ENCODE measurements at places on chromosomes 7 and 10. TPM values are rescaled to one million over a fixed set of nuclear protein-coding genes. Genes with fewer than 3 reads are reported as not detected.

- no peak for DNase-seq
Measured at GRCh38 chr10:114087655-114088054, 44.0 kb downstream of the ADRB1 start.

DNA sequence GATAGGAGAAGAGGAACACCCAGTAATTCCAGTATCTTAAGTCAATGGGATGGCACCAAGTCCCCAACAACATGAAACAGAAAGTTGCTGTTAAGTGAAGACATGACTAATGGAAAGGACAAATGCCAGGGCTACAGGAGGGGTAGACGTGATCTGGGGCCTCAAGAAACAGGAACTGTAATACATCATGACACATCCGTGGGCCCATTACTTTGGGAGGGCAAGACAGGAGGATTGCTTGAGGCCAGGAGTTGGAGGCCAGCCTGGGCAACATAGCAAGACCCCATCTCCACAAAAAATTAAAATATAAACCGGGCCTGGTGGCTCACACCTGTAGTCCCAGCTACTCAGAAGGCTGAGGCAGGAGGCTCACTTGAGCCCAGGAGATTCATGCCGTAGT lies 408.6 kb upstream of the PRKCQ start:
- no peak for DNase-seq

GRCh38 chr10:64271983-64272382 lies 750.8 kb downstream of the REEP3 start:
- DNase-seq, result no peak

GRCh38 chr7:72176875-72177274 lies 235.3 kb downstream of the CALN1 start:
- DNase-seq, result no peak

GRCh38 chr7:18540396-18540795 lies 44.8 kb downstream of the HDAC9 start:
- no peak for DNase-seq

GRCh38 chr10:104452977-104453376 lies 99.3 kb downstream of the CFAP58 start:
- no peak for DNase-seq

DNA sequence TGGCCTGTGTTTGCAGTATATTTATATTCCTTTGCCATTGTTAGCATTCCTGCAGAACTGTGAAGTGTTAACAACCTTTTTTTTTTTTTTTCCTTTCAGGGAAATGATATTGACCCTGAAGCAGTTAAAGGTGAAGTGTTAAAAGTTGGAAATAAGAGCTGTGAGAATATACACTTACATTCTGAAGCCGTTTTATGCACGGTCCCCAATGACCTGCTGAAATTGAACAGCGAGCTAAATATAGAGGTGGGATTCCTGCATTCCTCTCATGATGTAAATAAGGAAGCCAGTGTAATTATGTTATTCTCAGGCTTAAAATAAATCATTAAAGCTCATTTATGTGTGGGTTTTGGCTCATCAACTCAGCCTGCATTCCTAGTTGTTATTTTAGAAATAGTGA lies 92.8 kb upstream of the CAPZA2 start:
- DNase-seq, result no peak

GRCh38 chr10:26446258-26446657 lies 8.1 kb downstream of the APBB1IP start:
- DNase-seq, result no peak

DNA sequence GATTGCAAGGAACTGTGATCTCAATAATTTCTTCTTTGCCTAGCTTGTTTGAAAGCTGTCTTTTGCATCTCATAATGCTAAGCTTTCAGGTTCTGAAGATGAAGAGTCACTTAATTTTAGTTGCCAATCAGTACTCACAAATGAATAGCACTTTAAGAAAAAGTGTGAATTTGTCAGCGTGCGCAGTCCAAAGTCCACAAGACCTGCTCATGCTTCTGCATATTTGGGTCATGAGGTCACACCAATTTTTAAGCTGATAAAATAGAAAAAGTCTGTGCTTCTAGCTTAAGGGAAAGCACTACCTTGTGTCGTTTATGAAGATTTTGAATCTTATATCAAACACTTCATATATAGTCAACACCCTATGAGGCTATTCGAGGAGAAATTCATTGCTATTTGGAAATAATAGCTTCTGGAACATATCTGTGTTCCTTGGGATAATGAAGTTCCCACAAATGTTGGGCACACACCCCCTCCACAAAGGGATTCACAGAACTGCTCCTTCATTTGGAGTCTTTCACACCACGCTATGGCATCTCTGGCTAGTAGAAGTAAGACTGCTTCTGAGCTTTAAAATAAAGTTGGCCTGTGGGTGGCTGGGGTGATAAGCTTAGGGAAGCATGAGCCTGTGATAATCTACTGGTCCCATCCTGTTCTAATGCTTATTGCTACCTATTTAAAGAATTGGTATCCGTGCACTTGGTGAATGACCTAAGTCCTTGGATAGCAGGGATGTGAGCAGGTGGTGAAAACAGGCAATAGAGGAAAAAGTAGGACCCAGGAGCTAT lies 33.3 kb downstream of the A1CF start:
- DNase-seq, result no peak

GRCh38 chr10:125151553-125152449 lies 8.6 kb downstream of the CTBP2 start:
- DNase-seq, result no peak

DNA sequence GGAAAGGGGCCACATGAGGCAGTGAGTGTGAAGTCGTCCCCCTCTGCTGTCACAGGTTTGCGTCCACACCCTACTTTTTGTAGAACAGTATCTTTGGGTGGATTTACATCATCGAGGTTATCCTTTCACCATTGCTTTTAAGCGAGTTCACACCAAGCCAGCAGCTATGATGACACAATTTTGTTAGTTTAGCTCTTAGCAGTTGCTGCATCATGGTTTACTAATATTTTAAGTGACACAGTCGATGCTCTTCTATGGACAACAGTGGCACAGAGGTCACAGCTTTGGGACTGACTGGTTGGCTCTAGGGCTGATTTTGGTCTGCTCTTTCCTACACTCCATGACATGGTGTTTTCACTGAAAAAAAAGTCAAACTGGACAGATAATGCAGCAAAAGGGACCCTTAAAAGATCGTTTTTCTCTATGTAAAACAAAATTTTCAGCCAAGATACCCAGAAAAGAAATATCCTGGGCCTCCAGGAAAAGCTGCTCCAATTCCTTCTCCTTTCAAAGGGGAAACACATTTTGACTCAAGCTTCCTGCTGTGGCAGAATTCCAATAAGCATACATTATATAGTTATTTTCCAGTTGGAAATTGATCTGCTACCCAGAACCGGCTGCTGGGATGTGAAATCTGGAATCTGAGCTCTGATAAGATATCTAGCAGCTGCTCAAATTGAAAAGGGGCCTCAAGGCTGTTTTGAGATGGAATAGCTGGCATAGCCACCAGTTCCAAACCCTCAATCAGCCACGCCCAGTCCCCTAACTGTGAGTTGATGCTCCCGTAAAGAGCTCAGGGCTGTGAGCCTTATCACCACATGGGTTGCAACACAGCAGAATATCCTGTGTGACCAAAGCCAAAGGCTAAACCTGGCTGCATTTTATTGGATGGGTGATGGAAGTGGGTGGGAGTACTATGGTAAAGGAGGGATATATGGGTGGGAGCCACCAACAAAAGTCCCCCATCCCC lies 114.2 kb downstream of the SMURF1 start:
- no peak for DNase-seq

DNA sequence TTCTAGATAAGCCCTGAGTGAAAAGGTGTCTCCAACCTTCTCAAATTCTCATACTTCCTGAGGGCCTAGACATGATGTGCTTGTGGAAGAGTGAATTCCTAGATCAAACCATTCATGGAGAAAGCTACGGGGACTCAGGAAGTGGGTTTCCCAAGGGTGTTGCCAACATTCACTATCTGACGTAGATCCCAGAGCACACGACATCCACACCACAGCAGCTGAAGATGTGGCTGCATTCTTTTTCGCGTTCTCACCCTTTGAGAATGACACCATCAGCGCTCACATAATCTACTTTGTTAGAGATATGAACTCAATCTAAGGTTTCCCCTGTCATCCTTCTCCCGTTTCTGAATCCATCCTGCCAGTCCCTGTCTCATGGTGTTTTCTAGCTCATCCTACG lies 290.8 kb downstream of the DNAJB6 start:
- no peak for DNase-seq

GRCh38 chr7:96596120-96596826 lies 113.4 kb downstream of the SEM1 start:
- DNase-seq, result peak; percentile 15

DNA sequence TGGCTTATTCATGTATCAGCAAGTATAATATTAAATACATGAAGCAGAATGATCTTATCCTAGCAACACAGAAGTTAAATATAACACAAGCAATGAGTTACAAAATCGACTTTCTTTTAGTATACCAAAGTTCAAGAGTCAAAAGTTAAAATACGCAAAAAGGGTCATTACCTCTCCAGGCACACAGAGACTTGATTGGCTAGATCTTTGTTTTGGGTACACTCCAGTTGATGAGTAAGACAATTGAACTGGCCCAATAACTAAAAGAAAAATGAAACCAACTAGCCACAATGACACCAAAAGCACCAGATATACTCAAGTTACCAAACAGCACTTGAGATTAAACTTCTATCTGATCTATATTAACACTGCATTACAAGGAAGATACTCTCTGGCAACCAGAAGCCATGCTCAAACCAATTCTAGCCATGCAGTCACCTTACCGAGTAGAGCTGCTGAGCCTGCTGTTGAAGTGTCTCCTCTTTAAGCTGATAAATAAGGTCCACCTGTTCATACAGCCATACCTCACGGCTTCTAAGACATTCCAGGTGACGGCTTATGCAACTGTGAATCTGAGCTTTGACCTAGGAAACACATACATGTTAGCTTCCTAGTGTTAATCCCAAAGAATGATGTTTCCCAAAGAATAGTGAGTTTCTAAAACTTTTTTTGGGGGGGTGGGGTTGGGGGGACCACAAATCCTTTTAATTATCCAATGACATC lies 15.6 kb downstream of the NCOA4 start:
- no peak for DNase-seq

GRCh38 chr10:94363251-94363565 lies 469 bp upstream of the NOC3L start:
- DNase-seq, result no peak

- DNase-seq, result no peak
Measured at GRCh38 chr7:42869131-42870020, 42.5 kb downstream of the C7orf25 start.

DNA sequence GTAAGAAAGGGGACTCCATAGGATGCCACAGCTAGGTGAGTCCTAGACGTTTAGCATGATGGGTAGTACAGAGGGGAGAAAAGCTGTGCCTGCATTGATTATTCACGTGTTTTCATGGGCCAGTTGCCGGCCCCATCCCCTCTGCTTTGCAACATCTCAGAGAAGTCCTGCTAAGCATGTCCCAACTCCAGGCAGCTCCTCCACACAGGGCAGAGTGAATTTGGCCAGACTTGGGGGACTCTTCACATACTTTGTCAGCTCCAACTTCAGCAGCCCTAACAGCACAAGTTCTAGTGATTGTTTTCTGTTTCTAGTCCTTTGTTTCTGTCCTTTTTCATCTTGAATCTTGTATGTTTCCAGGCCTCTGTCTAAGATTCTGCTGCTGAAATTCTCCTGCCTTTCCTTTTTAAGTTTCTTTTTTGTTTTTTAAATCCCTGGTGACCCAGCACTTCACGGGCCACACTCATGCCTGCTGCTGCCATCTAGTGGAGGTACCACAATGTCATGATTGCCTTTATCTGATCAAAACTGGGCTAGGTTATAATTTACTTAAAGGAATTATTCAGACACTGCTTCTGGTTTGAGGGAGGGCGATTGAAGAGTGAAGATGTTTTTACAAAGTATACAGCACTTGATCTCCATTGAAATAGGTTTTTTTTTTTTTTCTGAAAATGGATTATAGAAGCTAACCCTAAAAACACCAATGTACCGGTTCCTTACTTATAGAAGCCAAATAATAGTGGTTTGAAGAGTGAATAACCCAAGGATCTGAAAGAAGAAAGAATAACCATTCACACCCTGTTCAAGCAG lies 276.9 kb downstream of the CSTF2T start:
- DNase-seq, result peak; percentile 38

DNA sequence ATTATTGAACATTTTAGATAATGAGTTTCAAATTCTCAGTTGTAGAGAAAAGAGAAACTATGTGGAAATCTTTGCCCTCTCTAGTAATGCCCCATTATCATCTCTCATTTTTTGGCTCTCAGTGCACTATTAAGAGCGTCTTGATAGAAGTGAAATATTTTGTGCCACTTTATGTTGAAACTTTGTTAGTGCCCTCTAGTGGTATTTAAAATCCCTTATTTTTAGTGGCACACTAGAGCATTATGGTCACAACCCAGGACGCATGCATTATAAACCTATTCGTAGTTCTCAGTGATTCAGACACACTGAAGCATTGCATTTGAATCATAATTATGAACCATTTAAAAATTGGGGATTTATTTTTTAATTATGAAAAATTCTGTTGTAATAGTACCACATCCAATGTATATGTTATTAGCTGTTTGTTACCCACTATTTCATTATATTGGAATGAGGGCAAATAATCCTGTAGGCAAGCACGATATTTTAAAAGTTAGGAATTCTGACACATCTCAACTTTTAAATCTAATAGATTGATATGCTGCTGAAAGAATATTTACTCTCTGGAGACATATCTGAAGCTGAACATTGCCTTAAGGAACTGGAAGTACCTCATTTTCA lies 21.9 kb downstream of the PDCD4 start:
- peak; percentile 39 for DNase-seq

DNA sequence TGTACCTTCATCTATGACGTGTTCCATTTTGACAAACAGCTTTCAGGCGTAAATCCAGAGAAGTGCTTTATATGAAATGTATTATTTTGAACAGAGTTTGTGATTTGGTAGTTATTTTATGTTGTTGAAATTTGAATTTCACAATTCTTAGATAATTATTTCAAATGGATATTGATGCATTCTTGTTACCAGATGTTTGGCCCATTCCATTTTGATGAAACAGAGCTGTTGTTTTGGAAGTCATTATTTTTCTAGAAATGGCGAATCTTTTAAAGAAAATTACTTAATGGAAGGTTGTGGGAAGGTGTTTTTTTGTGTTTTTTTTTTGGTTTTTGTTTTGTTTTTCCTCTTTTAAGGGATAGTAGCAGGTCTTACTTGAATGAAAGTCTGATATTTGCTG lies 2.4 kb downstream of the OTUD1 start:
- DNase-seq, result no peak

CCDC146 gene
- polyA plus RNA-seq, result 28.9 TPM

ZNF487 gene
- 8.9 TPM for polyA plus RNA-seq

ZC3HAV1 gene
- 19.9 TPM for polyA plus RNA-seq

IFIT5 gene
- 22.5 TPM for polyA plus RNA-seq

OR2A12 gene
- polyA plus RNA-seq, result 0.03 TPM

ACSM6 gene
- 0.63 TPM for polyA plus RNA-seq

CACNA2D1 gene
- 17.7 TPM for polyA plus RNA-seq

KCP gene
- 5.9 TPM for polyA plus RNA-seq

PDE6C gene
- 1.3 TPM for polyA plus RNA-seq

AGR2 gene
- polyA plus RNA-seq, result 124 TPM

DNTT gene
- polyA plus RNA-seq, result 0.09 TPM

SAMD9 gene
- polyA plus RNA-seq, result 6.4 TPM

All from right lung (tissue), 10 donors.